ENCODE measurements at places on chromosomes 1 and 21. TPM values are rescaled to one million over a fixed set of nuclear protein-coding genes. Genes with fewer than 3 reads are reported as not detected.

The LENEP gene
- not detected for polyA plus RNA-seq

The GBP5 gene
- polyA plus RNA-seq = 2.4 TPM

The ANKRD45 gene
- polyA plus RNA-seq = 0.24 TPM

The REN gene
- polyA plus RNA-seq = not detected

The CFAP74 gene
- polyA plus RNA-seq = not detected

The TRIM45 gene
- polyA plus RNA-seq = 7.2 TPM

The AUNIP gene
- not detected for polyA plus RNA-seq

The TRNP1 gene
- polyA plus RNA-seq = 15.6 TPM

The CLEC20A gene
- polyA plus RNA-seq = 0.10 TPM
